ENCODE measurements at places on chromosomes 2 and 18.

DNA sequence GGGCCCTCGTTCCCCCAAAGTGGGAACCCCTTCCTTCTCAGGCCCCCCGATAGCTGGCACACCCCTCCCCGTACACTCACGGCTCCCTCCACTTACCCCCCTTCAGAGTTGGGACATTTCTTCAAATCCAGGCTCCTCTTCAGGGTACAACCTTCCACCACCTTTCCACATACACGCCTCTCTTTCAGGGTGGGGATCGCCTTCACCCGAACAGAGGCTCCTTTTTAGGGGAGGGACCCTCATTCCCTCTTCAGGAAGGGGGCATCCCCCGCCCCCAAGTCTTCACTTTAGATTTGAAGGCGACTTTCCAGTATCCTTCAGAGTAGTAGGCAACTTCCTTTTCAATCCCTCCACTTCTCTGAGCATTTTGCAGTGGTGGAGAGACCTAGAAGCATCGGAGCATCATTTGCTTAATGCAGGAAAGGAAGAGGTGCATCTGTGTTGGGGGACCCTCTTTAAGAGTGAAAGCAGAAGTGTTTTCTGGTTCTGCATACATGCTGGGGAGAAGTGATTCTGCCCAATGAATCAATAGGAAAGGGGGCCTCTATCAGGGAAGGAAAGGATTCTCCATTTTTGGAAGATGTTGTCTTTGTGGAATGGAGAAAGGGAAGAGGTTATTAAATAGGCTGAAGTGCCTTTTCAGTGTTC lies 845 bp downstream of the EML4 start:
- DNase-seq, result peak; percentile 31

GRCh38 chr18:8689517-8689916 lies 15.8 kb upstream of the MTCL1 start:
- no peak for DNase-seq

DNA sequence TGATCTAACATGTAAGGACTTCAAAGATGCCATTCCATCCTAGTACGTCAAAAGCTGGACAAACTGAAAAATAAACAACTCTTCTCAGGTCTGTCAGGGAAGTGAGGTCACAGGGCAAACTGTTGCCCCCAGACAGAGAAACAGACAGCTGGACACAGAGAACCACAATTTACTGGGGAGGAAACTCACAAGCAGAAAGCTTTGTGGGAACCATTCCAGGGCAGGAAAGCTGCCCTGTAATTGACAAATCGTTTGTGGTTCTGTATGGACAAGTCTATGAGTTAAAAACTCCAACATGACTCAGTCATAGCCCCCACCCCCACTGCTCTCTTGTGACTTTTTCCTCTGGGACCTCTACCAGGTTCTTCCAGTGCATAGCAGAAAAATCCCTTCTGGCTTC lies 28.4 kb downstream of the MCEE start:
- DNase-seq, result no peak

DNA sequence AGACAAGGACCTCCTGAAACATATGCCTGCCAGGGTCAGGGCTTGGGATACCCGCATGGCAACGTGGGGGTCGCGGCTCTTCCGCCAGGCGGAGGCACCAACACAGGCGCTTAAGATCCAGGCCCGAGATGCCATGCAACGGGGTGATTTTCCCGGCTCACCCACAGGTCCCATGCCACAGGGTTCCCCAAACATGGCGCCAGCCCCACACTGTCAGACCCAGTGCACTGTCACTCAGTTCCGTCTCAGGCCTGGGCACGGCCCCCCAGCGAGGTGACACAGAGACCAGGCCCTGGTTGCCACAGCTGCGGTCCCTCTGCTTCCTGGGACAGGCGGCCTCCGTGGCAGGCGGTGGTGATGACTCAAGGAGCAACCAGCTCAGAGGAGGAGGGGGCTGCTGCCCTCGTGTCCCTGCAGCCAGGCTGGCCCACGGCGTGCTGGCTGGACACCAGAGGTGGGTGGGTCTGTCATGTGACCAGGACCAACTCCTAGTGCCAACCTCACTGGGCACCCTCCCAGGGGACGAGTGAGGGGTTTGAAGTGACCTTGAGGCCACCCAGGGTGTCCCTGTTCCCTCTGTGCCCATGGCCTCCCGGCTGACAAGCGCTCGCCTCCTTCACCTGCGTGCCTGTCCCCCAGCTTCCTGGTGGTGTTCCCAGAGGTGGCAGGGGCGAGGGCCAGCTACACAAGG lies 4.9 kb downstream of the PDCD1 start:
- DNase-seq, result peak; percentile 19

DNA sequence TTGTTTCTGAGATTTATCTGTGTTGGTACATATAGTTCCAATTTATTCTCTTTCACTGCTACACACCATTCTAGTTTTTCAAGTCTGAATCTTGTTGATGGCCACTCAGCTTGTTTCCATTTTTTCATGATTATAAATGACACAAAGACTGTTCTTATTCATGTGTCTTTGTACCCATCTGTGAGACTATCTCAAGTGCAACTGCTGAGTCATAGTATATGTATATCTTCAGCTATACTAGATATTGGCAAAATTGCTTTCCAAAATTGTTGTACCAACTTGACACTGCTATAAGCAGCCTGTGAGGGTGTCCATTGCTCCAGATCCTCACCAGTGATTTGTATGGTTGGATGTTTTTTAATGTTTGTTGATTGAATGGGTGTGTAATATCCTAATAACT lies 37.2 kb upstream of the RTN4 start:
- no peak for DNase-seq

GRCh38 chr2:130911482-130911881 lies 74.8 kb downstream of the ARHGEF4 start:
- DNase-seq, result no peak

DNA sequence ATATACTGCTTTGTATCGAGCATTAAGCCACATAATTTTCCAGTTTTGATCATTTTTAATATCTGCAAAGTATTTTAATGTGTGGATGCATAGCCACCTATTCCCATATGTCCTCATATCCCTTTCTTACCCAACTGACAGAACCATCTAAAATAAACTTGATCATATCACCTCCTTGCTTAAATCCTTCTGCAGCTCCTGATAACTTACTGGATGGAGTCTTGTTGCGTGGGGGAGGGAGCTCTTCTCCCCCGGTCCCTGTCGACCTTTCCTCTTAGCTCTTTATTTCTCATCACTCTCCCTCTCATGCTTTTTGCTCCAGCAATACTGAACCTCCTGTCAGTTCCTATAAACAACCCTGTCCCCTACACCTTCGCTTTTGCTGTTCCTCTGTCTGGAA lies 18.7 kb downstream of the TMEM178A start:
- no peak for DNase-seq

DNA sequence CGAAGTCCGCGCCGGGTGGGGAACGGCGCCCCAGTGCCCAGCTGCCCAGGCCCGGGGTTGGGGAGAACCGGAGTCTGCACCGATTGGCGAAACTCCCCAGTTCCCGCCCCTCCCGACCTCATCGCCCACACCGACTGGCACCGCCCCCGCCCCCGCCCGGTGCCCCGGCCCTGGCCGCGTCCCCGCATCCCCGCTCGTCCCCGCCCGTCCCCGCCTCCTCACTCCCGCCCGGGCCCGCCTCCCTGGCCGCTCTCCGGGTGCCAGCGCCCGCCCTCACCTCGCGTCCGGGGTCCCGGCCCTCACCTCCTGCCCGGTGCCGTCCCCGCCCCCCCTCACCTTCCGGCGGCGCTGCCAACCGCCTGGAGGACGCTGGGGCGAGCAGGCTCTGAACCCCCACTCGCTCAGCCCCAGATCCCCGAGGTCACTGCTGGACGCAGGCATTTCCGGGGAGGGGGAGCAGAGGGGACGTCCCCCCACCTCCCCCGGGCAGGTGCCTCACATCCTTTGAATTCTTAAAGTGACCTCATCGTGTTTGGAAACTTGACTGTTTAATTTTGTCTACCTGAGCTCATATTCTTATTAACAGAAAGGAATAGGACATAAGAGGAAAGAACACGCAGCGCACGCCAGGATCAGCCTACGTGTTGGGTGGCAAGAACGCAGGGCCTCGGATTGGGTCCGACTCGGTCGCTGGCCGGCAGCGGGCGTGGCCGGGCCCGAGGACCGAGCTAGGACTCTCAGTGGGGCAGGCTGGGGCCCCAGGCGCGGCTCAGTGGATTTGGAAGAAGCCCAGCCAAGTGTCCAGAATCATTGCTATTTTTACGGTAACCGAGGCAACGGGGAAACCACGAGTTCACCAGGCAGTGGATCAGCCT lies at the start of gene FAM110C:
Gene FAM110C, minus strand, starts transcription at position 35 of the 875 bp plus-strand sequence. CDS start 120 bp downstream, outside the sequence.
- no peak for DNase-seq

GRCh38 chr2:139201516-139201915 lies 421.3 kb upstream of the NXPH2 start:
- no peak for DNase-seq

GRCh38 chr2:237538901-237539300 lies 27.5 kb upstream of the PRLH start:
- no peak for DNase-seq

GRCh38 chr2:24489465-24490180 lies 1.4 kb upstream of the NCOA1 start:
- no peak for DNase-seq

- DNase-seq, result no peak
Measured at GRCh38 chr2:220670511-220670910, 901.6 kb downstream of the EPHA4 start.

GRCh38 chr2:25044011-25044410 lies 2.1 kb downstream of the EFR3B start:
- no peak for DNase-seq

DNA sequence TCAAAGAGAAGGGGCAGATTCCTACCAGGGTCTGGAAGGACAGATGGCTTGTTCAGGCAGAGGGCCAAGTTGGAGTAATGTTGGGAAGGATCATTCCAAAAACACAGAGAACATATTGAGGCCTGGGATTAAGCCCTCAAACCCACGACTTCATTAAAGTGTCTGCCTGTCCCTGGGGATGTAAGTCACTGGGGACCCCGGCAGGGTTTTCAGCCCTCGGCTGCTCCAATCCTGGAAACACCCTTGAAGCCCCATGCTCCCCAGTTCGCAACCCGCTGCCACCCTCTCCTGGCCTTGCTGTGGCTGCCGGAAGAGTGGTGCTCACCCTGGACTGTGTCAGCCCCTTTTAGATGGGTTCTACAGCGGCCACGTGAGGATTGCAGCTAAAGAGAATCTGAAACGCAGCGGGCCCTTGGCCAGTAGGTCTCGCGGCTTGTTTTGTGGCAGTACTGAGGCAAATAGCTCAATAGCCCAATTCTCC lies 79.9 kb downstream of the EPAS1 start:
- DNase-seq, result no peak

GRCh38 chr2:6526093-6526824 lies 339.4 kb downstream of the CMPK2 start:
- peak; percentile 20 for DNase-seq

Measured in GM10248 (cell line).